ENCODE measurements at places on chromosomes 4 and X. TPM values are rescaled to one million over a fixed set of nuclear protein-coding genes. Genes with fewer than 3 reads are reported as not detected.

ARX gene
- not detected for polyA plus RNA-seq

DNA sequence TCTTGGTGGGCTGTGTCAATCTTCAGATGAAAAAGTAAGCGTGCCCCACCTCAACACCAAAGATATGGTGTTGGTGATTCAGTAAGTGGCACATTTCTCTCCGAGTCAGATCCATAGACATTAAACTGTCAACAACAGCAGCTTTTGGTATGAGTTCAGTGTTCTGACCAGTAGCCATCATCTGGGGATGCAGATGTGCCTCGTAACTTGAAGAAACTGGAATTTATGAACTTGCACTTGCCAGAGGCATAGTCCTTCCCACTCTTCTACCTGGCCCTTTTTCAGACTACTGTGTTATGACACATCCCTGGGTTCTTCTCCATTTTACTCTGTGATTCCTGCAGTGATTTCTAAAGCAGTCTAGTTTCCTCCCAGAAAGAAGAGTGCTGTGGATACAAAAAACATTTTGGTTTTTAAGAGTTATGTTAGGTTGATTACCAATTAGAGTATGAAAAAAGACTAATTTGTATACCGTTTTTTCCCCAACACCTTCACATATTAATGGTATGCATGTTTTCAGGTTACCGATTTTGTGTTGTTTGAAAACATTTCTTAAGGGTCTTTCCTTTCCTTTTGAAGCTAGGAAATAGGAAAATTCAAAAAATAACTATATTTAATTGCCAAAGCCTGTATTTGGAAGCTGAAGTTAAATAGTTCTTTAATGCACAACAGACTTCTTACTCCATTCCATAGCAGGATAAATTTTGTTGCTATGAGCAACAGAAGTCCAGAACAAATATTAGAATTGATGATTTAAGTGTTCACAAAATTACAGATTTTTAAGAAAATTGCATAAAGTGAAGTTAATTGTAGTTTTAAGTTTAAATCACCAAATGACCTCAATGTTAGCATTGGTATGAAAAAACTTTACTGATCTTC is 39.3 kb downstream of the NUDT6 start:
- no peak for DNase-seq

NXF2 gene
- not detected for polyA plus RNA-seq

DNA sequence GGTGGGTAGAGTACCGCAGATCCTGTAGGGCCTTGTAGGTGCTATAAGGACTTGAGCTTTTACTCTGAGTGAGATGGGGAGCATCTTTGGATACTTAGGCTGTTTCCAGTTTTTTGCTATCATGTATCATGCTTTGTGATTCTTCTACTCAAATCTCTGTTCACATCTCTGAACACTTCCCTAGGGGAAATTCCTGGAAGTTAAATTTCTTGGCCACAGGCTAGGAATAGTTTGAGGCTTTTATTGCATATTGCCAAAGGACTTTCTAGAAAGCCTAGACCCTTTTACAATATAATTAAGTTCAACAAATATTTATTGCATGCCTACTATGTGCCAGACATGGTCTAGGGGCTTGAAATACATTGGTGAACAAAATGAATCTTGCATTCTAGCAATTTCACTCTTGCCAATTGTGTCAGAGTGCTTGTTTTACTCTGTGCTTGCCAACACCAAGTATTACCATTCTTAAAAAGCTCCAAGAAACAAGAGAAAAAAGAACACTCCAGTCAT is 4.1 kb upstream of the PGRMC1 start:
- no peak for DNase-seq

BST1 gene
- 1.00 TPM for polyA plus RNA-seq

DNA sequence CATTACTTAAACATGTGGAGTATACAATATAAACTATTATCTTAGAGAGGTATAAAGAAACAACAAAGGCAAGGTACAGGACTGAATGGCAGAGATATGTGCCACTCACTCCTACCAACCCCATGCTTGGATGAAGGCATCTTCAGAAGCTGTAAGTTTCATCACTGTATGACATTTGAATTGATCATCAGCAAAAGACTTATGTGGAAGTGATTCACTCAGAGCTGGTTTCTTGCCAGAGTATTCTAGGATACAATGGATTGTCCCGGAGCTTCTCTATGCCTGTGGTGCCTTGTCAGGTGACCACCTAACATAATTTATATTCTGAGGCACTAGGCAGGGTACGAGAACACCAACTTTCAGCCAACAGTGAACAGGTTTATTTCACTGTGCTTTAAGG is 392.2 kb downstream of the PPP1R2C start:
- no peak for DNase-seq

DNA sequence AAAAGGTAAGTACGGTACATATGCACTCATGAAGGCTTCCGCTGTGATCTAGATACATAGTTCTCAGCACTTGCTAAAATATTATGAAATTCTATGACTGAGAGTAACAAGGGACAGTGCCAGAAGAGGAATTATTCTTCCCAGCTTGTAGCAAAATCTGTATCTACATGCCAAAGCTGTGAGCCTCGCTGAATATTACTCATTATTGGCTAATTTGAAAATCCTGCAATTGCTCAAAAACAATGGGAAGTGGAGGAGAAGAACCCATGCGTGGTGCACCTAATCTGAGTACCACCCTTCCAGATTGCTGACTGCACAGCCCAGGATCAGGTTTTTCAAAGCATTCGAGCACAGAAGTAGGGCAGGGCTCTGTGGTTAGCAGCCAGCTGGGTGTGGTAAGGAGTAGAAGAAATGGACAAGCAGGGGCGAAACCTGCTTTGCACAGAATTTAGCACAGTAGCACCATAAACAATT is 17.4 kb upstream of the PDCL2 start:
- DNase-seq: no peak

- no peak for DNase-seq
Observed at GRCh38 chr4:179372242-179372641, 1930.0 kb upstream of the AGA start.

DNA sequence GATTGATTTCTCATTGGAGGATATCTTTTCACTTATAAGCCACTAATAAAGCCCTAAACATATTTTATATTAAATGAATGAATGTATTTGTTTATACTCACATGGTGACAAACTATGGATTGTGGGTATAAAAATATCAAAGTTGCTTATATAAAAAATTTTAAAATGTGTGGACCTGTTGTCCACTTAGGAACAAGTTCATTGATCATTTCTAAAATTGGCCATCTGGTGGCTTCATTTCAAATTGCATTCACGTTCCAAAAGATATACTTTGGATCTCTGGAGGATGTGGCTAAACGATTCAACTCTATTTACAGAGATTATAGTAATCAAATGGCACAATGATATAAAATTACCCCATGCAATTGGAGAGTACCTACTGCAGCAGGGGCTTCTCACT is 32.5 kb downstream of the FSTL5 start:
- DNase-seq: no peak
